ENCODE measurements at places on chromosomes 4 and X.

GRCh38 chr4:135191596-135191995, 990.0 kb upstream of the PABPC4L start:
- no peak for DNase-seq

GRCh38 chr4:6221851-6222760, 21.8 kb upstream of the JAKMIP1 start:
- DNase-seq: no peak

DNA sequence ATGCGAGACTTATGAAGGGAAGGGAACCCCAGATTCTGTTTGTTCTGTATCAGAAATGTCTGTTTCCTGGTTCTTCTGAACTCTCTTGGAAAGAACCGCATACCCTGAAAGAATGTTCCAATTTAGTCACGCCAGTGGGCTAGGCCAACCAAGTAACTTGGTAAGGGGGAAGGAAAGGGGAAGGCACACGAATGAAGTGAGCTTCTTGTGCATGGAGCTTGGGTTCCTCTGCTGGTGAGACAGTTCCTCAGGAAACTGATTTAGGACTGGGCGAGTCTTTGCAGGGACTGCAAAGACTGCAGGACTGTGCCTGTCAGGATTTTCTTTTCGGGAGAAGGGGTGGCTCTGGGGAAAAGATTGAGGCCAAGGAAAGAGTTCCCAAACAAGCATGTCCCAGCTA, 35.6 kb downstream of the FRMPD3 start:
- no peak for DNase-seq

DNA sequence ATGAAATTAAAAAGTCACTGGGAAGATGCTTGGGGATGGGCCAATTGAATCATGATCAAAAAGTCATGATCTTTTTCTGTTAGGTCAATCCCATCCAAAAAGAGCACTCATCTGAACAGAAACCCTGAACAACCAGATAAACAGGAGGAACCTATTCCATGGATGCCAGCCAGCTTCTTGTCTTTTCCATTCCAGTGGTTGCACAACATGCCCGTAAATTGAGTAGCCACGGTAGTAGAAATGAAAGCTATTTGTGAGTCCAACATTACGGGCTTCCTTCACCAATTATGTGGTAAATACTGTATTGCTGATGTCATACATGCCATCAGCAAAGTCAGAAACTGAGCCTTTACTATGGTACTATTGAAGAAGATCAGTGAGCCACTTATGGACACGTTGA, 982.4 kb upstream of the HS3ST1 start:
- DNase-seq: no peak

- DNase-seq: peak; percentile 61
These were observed 22.0 kb downstream of the CXCL8 start for GRCh38 chr4:73762409-73762808.

DNA sequence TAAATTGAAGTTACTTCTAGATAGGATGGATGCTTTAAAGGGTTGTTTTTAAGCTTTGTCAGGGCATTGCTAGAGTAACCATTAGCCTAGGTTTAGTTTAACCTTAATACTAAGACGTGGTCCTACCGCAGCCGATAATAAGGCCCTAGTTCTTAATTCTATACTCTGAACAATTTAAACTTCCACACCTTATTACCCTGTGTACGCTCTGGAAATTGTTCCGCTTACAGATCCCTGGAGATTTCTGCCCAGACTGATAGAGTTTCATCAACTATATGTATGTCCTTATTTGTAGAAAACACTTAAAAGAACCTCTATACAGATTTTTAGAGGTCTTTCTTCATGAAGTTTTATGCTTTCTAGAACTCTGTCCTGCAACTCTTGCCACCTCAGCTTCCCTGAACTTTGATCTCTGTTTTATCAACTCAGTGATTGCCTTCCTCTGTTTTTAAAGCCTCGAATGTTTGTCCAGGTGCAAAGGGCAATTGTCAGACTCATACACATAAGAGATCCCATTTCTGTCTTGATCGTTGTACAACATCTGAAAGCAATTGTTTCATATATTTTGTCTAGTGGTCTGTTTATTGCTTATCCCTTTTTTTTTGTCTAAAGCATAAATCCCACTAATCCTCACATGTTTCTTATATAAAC, 71.1 kb upstream of the VCX start:
- DNase-seq: no peak

GRCh38 chr4:146647615-146648460, 9.1 kb downstream of the POU4F2 start:
- DNase-seq: no peak

- no peak for DNase-seq
These were observed 1.5 kb downstream of the GRSF1 start for GRCh38 chr4:70838204-70838603.

DNA sequence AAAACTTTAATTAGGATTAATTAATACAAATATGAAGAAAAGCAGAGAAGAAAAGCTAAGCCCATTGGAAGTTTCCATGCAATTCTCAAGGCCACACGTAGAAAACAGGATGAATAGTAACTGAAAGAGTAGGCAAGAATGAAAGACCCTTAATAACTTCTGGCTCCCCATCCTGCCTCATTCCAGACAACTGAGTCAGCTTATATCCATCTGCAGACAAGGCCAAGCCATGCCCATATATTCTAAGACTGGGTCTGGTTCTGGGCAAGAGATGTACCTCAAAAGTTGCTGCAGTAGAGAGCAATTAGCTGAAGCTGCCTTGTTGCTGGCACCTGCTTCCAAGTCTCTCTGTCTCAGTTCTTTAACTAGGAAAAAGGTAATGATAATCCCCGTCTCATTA, 244.1 kb downstream of the GPC3 start:
- DNase-seq: no peak

- no peak for DNase-seq
These were observed 34.1 kb downstream of the P2RY8 start for GRCh38 chrX:1502853-1503252.

DNA sequence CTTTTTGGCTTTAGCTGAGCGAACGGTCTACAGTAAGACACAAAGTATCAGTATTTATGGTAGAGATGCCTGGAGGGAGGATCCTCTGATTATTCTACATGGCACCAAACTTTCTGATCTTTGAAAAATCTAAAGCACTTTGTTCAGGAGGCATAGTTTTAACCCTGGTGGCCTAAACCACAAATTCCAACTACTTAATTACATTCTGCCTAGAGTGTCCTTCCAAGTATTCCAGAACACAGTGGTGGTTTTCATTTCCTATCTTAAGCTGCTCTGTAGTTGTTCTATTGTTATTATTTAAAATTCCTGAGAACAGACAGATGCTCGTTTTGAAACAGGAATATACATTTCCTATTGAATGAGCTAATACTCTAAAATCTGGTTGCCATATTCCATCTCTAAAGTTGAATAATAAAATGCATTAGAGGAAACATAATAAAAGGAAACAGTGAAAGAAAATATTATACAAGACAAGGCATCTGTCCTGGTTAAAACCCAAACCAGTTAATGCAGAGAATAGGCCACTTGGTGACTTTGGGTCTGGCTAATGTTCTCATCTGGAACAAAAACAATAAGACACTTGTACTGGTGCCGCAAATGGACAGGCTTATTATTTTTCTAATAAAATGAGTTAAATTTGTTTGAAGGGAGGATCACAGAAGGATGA, 657.4 kb downstream of the SPRY1 start:
- DNase-seq: no peak

DNA sequence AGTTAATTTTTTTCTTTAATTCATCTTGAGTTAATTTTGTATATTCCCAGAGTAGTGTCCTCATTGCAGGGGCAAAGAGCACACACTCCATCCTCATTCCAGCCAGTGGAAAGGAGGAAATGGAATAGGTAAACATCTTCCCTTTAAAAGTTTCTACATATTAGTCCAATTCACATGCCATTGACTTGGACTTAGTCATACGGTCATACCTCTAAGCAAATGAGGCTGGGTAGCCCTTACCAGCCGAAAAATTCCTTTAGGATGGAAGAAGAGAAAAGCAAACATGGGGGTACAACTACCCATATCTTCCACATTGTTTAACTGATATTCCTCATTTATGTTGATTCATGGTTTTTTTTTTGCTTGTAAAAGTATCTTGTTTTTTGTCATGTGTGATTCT, 37.4 kb upstream of the NDP start:
- no peak for DNase-seq

- DNase-seq: peak; percentile 73
These were observed 21.1 kb upstream of the PIGA start for GRCh38 chrX:15356444-15356843.

DNA sequence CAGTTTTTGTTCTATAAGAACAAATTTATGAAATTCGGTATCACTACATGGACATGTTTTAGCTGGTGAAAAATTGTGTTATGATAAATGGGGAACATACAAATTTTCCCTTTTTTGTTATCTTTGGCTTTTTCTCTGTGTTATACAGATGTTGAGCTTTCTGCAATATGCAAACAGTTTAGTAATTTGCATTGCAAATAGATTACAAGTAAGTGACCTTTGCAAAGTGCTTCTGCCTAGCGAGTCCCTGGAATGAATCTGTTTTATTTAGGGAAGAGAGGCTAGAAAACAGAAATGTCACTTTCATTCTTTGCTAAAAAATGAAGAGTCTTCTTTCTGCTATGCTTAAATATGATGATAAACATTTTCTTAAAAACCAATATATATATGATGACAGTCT, 461.0 kb downstream of the RPA4 start:
- peak; percentile 42 for DNase-seq

GRCh38 chrX:100411802-100412715, 2.0 kb upstream of the PCDH19 start:
- DNase-seq: no peak

DNA sequence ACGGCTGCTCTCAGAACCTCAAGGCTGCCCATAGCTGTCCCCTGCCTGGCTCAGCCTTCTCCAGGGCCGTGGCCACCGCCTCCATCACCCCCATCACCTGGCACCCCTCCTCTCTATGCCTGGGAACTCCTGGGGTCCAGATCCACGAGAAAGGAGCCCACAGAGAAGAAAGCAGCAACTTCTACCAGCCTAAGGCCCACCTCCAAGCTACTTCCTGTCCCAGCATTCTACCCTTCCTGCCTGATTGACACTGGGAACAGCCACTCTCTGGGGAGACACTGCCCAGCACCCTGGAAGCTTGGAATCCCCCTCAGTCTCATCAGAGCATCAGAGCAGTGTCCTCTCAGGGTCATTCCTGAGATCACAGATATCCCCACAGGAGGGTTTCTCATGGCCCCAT, 36.9 kb upstream of the PROM1 start:
- no peak for DNase-seq

GRCh38 chrX:80335062-80335830, 85.0 kb upstream of the TENT5D start:
- DNase-seq: peak; percentile 9

DNA sequence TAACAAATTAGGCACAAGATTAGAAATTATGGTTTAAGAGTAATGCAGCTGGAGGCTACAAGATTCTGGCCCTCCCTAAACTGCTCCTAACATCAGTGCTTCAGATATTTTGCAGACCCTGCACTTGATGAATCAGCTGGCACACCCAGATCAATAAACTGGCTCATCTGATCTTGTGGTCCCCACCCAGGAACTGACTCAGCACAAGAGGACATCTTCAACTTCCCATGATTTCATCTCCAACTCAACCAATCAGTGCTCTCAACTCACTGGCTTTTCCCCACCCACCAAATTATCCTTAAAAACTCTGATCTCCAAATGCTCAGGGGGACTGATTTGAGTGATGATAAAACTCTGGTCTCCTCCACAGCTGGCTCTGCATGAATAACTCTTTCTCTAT, 21.7 kb upstream of the TMEM33 start:
- DNase-seq: no peak

DNA sequence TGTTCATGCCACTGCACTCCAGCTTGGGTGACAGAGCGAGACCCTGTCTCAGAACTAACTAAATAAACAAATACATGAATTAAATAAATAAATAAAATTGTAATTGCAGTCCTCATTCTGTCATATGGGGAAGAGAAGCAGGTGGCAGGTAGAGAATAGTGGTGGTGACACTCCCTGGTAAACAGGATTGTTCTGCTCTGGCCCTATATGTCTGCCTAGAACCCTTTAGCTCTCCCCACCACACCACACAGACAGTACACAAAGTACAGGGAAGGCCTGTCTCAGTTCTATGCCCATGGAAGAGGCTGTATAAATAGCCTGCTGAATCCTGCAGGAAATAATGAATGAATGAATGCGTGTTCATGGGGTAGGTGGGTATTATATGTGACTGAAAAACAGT, 117.7 kb downstream of the CEP135 start:
- DNase-seq: no peak

GRCh38 chrX:129925305-129926092, 19.5 kb downstream of the UTP14A start:
- DNase-seq: peak; percentile 81

DNA sequence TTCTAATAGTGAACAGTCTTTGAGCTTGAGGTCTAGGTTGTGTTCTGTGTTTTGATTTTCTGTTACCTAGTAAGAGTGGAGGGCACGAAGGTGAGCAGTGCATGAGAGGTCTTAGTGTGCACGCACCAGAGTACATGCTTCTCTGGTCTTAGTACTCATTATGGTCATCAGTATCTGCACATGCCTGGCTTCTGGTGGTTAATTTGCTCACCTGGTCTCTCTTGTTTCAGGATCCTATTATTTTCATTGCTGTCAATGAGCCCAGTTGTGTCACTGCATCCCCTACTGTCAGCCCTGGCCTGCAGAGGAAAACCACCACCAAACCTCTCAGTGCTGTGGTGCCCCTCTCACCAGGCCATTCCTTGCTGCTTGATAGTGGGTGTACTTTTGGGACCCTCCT, 54.8 kb downstream of the NSUN7 start:
- no peak for DNase-seq

DNA sequence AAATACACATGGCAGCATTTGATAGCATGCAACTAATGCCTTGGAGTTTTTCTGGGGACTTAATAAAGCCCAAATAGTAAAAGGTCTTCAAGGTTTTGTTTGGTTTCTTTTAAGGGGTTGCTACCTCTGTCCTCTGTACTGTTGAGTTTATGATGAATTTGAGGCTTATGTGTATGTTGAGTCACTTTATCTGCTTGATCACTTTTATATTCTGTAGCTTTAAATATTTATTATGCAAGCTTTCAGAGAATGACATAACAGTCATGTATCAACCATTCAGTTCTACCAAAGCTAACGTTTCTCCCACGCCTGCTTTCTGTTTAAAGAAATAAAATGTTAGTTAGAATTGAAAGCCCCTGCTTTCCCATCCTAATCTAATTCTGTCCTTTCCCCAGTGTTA, 122.2 kb downstream of the NHS start:
- no peak for DNase-seq

- DNase-seq: peak; percentile 96
These were observed 9.6 kb upstream of the SLAIN2 start for GRCh38 chr4:48331577-48332330.

GRCh38 chr4:123035239-123035638, 112.8 kb upstream of the NUDT6 start:
- DNase-seq: no peak

DNA sequence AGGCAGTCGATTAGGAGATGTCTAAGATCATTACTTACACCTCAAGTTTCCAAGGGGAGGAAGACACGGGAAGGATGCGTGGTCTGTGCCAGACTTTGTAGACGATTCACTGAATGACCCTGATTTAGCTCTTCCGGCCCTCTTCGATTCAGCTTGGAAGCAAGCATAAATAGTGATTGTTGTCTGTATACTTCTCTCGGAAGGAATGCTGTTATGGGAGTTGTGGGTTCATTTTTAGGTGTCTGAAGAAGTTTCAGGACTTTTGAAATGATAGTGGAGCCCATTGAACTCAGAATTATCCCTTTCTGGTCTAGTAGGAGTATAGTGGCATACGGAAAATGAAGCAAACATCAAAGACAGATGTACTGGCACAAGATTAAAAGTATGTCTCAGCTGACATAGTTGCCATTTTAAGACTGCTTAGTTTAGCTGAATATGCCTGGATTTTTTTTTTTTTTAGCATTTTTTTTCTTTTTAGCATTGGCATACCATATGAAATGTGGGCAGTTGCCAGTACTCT, 1.0 kb upstream of the ANKRD17 start:
- DNase-seq: peak; percentile 19

- no peak for DNase-seq
These were observed 231.1 kb downstream of the SLC39A8 start for GRCh38 chr4:102114118-102114630.

Data from inflammatory macrophage treated with lipopolysaccharide for 4 hours (primary cell).